ENCODE measurements at places on chromosomes 3 and 15. TPM values are rescaled to one million over a fixed set of nuclear protein-coding genes. Genes with fewer than 3 reads are reported as not detected.

- peaks cover 8% of the 10 kb centered on the region for H3K4me1 ChIP-seq
- no peak overlapping the region for H3K4me3 ChIP-seq
- no peaks in the 10 kb centered on the region for H3K36me3 ChIP-seq
- no peaks in the 10 kb centered on the region for H3K27me3 ChIP-seq
- DNase-seq = no peak
These were observed 6.7 kb downstream of the PAQR5 start for GRCh38 chr15:69305204-69305931.

The ADIPOQ gene
- total RNA-seq = not detected

DNA sequence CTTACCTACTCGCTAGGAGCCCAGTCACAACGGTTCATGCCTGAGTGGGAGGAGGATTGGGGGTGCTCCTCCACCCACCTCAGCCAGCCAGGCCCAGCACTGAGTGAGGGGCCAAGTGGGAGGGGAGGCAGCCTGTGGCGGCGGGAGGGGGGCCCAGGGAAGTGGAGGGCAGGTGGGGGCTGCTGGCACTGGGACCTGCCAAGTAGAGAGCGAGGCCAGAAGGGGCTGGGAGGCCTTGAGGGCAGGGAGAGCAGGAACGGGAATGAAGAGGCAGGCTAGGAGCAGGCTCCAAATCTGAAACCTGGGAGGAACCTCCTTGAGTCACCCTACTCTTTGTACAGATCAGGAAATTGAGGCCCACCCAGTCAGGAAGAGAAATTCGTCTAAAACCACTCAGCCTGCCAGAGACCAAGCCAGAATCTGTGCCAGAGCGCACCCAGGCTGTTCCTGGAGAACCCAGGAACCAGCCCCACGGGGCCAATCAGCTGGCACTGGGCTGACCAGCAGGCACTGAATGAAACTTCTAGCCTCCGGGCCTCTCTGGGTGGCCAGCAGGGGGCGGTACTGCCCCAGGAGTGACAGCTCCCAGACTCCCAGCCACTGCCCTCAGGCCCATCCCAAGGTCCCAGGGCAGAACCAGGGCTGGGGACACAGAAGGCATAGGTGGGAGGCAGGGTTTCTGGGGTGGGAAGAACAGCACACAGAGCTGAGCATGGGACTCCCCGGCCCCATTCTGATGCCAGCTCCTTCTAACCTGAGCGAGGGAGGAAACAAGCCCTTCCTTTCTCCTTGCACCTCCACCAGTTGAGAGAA lies 14.8 kb upstream of the CYP11A1 start:
- H3K4me1 ChIP-seq = peaks cover 23% of the 10 kb centered on the region
- DNase-seq = no peak
- no peak overlapping the region for H3K4me3 ChIP-seq
- H3K27me3 ChIP-seq = no peaks in the 10 kb centered on the region

DNA sequence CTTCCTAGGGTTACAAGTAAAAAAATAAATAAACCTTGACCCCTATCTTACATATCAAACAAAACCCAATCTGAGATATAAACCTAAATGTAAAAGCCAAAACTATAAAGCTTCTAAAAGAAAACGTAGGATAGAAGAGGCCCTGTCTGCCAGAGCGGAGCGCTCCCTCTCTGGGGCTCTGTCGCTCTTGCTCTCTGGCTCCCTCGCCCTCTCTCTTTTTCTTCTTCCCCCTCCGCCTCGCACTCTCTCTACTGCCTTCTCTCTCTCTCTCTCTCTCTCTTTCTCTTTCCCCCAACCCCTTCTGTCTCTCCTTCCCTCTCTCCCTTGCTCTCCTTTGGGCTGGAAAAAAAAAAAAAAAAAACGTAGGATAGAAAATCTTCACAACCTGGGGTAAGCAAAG lies 21.6 kb downstream of the RYK start:
- peaks cover 40% of the 10 kb centered on the region for H3K4me1 ChIP-seq
- no peak overlapping the region for H3K27ac ChIP-seq
- no peak for DNase-seq
- H3K4me3 ChIP-seq = no peak overlapping the region

GRCh38 chr3:179608931-179609720 lies 4.5 kb downstream of the NDUFB5 start:
- no peaks in the 10 kb centered on the region for H3K36me3 ChIP-seq
- H3K4me1 ChIP-seq = peaks cover 25% of the 10 kb centered on the region
- H3K27ac ChIP-seq = no peak overlapping the region
- H3K4me3 ChIP-seq = no peak overlapping the region

- H3K4me1 ChIP-seq = no peaks in the 10 kb centered on the region
- no peak overlapping the region for H3K27ac ChIP-seq
- no peak overlapping the region for H3K4me3 ChIP-seq
- no peaks in the 10 kb centered on the region for H3K27me3 ChIP-seq
- no peaks in the 10 kb centered on the region for H3K36me3 ChIP-seq
- DNase-seq = no peak
These were observed 77.5 kb upstream of the PIAS1 start for GRCh38 chr15:67976506-67977073.

- no peak overlapping the region for H3K4me3 ChIP-seq
- H3K36me3 ChIP-seq = no peaks in the 10 kb centered on the region
- no peaks in the 10 kb centered on the region for H3K27me3 ChIP-seq
- H3K4me1 ChIP-seq = peaks cover 33% of the 10 kb centered on the region
- DNase-seq = no peak
- H3K27ac ChIP-seq = peak overlapping the region; percentile 1
These were observed 13.9 kb upstream of the RTP1 start for GRCh38 chr3:187183210-187183862.

- DNase-seq = no peak
- H3K36me3 ChIP-seq = peaks cover under 1% of the 10 kb centered on the region
- H3K4me3 ChIP-seq = no peak overlapping the region
- peak overlapping the region; percentile 73 for H3K27ac ChIP-seq
- H3K27me3 ChIP-seq = no peaks in the 10 kb centered on the region
- H3K4me1 ChIP-seq = peaks cover 15% of the 10 kb centered on the region
These were observed 41.1 kb upstream of the MYZAP start for GRCh38 chr15:57550640-57551039.

The SELENOK gene
- 16.4 TPM for total RNA-seq

- H3K36me3 ChIP-seq = no peaks in the 10 kb centered on the region
- no peak overlapping the region for H3K4me3 ChIP-seq
- no peaks in the 10 kb centered on the region for H3K4me1 ChIP-seq
- no peak overlapping the region for H3K27ac ChIP-seq
- no peaks in the 10 kb centered on the region for H3K27me3 ChIP-seq
- no peak for DNase-seq
These were observed 112.5 kb upstream of the MLF1 start for GRCh38 chr3:158458464-158458863.

DNA sequence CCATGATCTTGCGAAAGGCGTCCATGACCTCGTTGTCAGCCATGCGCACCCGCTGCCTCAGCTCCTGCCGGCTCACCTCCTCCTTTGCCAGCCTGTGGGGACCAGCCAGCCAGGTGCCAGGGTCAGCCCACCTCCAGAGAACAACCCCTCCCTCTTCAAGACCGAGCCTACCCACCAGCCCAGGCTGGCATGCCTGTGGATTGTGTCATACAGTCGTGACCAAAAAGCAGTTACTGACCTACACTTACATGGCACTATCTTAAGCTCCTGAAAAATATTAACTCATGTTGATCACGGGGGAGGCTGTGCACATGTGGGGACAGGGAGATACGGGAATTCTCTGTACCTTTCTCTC lies 10.7 kb upstream of the CAMK1 start:
- H3K4me1 ChIP-seq = peaks cover 32% of the 10 kb centered on the region
- no peak overlapping the region for H3K4me3 ChIP-seq
- H3K27me3 ChIP-seq = no peaks in the 10 kb centered on the region
- peaks cover 5% of the 10 kb centered on the region for H3K36me3 ChIP-seq

DNA sequence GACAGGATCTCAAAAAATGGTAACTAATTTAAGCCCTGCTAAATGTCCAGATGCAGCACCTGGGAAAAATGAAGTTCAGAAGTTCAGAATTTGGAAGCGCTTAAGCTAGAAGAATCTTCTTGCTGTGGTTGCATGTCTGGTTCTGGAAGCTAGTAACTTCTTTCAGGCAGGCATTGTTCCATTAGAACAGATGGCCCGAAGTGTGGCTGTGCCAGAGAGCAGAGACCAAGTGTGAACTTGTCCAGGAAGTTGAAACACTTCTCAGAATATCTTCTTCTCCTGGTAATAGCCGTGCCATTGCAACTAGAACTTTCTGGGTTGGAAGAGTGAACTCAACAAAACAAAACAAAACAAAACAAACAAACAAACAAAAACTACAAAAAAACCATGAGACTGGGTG lies 80.0 kb downstream of the MITF start:
- no peak for DNase-seq
- no peak overlapping the region for H3K27ac ChIP-seq
- H3K36me3 ChIP-seq = no peaks in the 10 kb centered on the region
- no peaks in the 10 kb centered on the region for H3K27me3 ChIP-seq

DNA sequence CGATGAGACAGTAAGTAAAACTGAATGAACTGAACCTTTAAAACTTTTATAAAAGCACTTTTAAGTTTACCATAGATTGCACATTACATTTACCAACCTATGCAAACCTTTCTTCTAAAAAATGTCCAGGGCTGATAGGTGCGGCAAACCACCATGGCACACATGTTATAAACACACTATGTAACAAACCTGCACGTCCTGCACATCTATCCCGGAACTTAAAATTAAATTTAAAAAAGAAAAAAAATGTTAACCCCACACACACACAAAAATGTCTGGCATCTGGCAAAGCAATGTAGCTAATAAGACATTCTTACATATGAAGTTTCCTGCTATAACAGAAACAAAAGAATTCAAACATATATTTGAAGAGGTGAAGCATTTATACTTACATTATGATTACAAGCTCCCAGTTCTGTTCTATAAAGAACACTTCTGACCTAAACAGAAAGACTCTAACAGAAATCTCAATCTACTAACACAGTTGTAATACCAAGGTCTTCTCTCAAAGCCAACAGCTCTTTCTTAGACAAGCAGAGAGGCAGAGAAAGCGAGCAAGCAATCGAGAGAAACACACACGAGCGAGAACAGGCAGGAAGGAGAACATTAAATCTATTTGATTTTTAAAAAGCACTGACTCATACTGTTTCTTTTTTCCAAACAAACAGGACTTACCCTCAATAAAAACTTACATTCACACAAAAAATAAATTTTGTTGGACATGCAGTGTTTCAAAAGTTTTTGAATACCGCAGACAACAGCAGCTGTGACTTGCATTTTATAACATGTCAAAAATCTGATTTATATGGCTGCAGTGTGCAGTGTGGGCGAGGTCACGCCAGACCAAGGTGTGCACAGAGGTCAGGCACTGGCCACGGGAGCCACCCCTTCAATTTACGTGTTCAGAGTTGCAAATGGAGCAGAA lies at the start of gene NRG4:
Gene NRG4, minus strand, starts transcription at position 798 of the 925 bp plus-strand sequence. CDS start 1,194 bp downstream, outside the sequence.
- H3K4me1 ChIP-seq = no peaks in the 10 kb centered on the region
- no peaks in the 10 kb centered on the region for H3K36me3 ChIP-seq
- peak within 1 kb of the TSS; percentile 24 for H3K4me3 ChIP-seq
- no peaks in the 10 kb centered on the region for H3K27me3 ChIP-seq
- DNase-seq = no peak

The VWA5B2 gene
- not detected for total RNA-seq

The ITIH1 gene
- not detected for total RNA-seq

Measured in esophagus squamous epithelium (tissue), 5 donors.